ENCODE measurements at places on chromosomes 2 and 18.

DNA sequence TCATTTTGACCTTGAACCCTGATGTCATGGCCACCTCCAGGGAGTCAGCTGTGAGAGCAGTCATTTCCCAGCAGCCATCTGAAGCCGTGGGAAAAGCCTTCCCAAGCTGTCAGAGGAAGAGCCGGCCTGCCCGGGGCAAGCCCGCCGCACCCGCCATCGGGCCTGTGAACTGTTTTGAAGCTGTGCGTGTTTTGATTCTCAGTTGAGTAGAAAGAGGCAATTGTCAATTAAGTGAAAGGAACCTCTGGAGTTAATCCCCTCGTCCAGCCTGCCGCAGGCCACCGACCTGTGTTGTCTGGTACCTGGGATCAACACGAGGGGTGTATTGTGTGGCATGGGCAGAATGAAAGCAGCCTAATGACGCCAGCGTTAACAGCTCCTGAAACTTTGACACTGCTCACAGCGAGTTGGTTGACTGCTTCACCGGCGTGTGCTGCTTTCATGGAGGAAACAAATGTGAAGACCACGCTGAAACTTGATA lies 318.4 kb downstream of the AGAP1 start:
- DNase-seq, result no peak

GRCh38 chr2:13480057-13480456 lies 763.3 kb downstream of the TRIB2 start:
- no peak for DNase-seq

DNA sequence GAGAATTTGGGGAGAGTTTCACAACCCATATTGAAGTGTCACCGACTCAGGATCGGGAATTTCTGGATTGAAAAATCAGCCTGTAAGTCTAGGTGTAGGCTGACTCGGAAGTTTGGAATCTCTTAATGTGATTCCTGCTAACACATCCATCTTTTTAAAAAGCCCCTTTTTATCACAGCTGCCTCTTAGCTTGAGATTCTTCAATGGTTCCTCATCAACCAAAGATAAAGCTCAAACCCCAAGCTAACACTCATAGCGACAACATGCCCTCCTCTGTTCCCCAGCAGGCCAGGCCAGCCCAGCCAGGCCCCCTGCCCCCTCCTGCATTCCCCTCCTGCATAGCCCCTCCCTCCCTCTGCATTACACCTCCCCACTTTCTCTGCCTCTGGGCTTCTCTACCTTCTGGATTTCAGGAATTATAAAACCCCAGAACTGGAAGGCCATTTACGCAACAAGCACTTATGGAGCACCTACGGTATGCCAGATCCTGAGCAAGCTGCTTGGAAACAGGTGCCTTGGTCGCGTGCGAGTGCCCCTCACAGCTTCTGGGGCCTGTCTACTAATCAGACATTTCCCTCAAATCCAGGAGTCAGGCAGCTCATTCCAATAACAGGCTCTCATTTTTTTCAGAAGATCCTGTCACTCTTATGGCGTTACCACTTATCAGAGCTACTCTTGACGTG lies 63.4 kb downstream of the EMX1 start:
- no peak for DNase-seq

GRCh38 chr2:208039376-208040110 lies 14.2 kb upstream of the PLEKHM3 start:
- no peak for DNase-seq

DNA sequence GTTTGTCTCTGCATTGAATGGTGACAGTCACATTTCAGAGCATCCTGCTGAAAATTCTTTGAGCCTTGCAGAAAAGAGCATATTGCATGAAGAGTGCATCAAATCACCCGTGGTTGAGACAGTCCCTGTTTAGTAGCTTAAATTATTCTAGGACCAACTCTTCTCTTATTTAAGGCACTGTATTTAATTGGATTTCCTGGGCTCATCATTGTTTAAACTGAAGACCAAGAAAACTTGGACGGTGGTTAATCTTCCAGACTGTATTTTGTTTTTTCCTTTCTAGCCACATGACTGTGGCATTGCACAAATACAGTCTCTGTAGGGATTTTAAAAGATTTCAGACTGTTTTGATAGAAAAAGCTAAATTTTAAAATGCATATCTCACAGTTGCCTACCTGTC lies 114.4 kb downstream of the GALNT3 start:
- DNase-seq, result no peak

- DNase-seq, result no peak
Observed at GRCh38 chr2:43343573-43344304, 117.3 kb upstream of the ZFP36L2 start.

DNA sequence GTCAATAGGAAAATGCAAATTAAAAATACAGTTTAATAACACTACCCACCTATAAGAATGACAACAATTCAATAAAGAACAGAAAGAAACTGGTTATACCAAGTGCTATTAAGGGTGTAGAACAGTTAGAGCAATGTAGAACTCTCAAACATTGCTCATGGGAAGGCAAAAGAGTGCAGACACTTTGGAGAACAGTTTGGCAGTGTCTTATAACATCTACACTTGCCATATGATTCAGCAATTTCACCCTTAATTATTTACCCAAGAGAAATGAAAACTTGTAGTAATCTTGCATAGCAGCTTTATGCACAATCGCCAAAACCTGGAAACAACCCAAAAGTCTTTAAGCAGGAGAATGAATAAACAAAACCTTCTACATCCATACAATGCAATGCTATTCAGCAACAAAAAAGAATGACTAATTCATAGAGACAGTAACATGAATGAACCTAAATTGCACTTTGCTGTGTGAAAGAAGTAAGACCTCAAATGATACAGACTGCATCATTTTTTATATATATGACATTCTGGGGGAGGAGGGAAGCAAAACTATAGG lies 455.2 kb downstream of the THSD7B start:
- no peak for DNase-seq

- no peak for DNase-seq
Observed at GRCh38 chr2:10877651-10878111, 34.1 kb upstream of the KCNF1 start.

- no peak for DNase-seq
Observed at GRCh38 chr2:182606728-182607681, 109.1 kb upstream of the DNAJC10 start.

- DNase-seq, result no peak
Observed at GRCh38 chr2:10426726-10427617, 21.2 kb downstream of the ODC1 start.

- DNase-seq, result no peak
Observed at GRCh38 chr2:189409647-189410046, 31.6 kb upstream of the WDR75 start.

DNA sequence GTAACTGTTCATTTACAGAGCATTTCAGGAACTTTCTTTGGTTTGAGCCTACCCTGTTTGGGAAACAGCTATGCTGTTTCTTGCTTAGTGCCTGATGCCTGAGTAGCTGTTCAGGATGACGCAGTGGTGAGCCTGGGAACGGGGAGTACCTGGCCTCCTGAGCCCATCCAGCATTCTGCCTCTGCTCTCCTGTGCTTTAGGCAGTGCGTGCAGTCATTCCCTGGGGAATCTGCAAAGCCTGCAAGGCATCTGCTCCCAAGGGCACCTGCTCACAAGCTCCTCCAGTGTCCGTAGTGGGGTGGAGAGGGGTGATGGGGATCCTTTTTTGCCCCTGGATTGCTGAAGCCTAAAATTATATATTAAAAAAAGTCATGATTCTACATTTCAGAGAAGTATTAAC lies 68.8 kb downstream of the RAPGEF4 start:
- DNase-seq, result no peak

GRCh38 chr2:34534761-34535160 lies 935.7 kb upstream of the FAM98A start:
- DNase-seq, result no peak

DNA sequence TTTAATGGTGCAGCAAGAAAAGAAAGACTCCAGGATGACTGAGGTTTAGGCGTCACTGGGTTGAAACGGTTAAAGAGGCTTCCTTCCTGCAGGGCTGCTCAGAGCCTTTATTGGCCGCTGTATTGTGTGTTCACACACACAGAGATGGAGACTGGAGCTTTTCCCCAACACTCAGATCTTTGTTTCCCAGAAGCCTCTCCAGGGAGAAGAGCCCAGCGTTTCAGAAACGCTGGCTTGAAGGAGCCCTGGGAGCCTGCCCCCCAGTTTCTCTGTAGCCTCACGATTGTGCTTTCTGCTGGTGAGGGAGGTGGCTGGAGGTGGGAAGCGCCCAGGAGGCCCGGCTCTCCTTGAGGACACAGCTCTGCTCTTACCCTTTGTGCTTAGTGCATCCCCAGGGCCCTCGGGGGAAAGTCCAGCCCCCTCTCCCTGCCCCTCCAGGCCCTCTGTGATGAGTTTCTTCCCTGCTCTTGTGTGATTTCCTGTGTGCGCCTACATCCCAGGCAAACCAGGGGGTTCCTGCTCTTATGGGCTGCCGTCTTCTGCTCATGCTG lies 37.1 kb downstream of the RRM2 start:
- no peak for DNase-seq

GRCh38 chr18:12656605-12656937 lies 1.3 kb downstream of the SPIRE1 start:
- DNase-seq, result no peak

GRCh38 chr2:105873721-105874120 lies 129.0 kb downstream of the NCK2 start:
- no peak for DNase-seq

- no peak for DNase-seq
Observed at GRCh38 chr2:238352361-238352760, 32.0 kb downstream of the TRAF3IP1 start.

- DNase-seq, result no peak
Observed at GRCh38 chr2:18701981-18702380, 112.6 kb upstream of the NT5C1B start.

GRCh38 chr2:107430596-107431266 lies 396.0 kb upstream of the RGPD4 start:
- DNase-seq, result no peak

DNA sequence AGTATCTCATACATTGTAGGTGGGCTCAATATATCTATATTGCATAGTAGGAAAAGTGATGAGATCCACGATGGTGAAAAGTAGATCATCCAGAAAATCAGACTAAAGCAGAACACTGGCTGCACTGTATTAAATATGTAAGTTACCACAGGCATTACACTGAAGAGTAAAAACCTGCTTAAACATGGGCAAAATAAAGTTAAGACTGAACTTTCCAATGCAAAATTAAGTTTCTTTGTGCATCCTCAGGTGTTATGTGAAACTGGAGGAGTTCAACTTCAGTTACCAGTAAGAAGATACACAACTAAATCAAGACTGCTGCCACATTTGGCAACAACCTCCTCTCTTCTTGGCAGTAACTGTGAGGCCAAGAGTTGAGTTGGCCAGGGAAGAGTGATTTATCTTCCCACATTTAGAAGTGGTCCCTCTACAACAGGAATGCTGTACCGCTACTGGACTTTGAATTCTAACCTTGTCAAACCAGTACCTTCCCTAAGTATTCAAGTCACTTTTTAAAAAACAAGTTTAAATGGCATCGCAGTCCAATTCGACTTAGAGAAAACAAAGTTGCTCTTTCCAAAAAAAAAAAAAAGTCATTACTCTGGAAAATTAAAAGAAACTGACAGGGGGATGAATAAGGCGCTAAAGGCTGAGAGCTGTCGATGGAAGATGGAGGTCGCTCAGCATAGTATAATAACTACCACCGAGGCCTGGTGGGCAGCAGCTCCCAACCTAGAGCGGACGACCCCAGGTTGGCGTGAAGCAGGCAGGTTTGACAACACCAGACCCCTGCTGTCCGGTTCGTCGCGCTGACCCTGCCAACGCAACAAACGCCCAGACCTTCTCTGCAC lies 1.1 kb downstream of the MAP4K3 start:
- DNase-seq, result no peak

DNA sequence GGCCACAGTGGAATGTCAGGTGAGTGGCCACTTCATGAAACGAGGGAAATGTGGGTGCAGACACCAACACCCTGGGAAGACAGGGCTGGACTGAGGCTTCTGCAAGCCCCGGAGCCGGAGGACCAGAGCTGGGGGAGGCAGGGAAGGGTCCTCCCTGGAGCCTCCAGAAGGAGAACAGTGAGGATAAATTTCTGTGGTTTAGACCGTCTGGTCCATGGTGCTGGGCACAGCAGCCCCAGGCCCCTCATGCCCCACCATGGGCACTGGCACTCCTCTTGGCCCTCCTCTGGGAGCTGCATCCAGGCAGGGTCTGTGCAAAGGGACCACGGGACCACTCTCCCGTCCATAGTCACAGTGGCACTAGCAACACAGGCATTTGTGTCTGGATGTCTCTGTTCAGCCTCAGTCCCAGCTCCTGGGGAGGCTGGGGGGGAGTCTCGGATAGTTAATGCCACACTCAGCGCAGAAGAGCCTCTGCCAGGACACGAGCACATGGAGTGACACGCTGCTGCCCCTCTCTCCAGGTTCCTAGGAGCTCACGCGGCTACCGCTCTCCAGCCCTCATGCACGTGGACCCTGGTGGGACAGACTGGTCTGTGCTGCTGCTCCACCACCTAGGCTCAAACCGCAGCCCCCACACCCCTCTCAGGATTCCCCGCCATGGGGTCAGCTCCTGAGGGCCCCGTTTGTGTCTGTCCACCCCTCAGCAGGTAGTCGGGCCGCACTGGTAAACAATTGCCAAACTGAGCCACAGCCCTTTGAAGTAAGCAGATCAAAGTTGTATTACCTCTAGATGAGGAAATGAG lies 305.9 kb upstream of the SALL3 start:
- DNase-seq, result no peak

DNA sequence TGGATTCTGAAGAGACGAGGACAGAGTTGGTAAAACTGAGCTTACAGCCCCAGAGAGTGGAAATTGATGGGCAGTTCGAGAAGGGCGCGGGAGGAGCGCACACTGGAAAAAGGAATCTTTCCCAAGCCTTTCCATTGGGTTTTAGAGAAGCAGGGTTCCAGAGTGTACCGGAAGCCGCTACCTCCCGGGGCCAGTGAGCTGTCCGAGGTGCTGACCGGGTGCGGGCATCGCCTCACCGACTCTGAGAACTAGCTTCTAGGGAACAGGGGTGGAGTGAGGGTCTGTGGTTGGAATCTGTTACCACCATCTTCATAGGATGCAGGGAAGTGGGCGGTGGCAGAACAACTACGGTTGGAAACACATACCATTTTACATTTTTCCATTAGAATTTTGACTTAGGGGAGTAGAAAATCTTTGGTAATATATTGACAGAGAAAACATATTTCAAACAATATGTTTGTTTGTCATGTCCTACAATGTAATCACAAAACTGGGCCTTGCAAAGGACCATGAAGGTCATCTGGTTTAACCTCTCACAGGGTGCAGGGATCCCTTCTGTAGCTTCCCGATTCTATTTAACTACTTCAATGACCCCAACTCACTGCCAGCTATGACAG lies 724 bp downstream of the NMS start:
- no peak for DNase-seq

Data from NCI-H1930 (cell line).